ENCODE measurements at places on chromosomes 7 and 10.

DNA sequence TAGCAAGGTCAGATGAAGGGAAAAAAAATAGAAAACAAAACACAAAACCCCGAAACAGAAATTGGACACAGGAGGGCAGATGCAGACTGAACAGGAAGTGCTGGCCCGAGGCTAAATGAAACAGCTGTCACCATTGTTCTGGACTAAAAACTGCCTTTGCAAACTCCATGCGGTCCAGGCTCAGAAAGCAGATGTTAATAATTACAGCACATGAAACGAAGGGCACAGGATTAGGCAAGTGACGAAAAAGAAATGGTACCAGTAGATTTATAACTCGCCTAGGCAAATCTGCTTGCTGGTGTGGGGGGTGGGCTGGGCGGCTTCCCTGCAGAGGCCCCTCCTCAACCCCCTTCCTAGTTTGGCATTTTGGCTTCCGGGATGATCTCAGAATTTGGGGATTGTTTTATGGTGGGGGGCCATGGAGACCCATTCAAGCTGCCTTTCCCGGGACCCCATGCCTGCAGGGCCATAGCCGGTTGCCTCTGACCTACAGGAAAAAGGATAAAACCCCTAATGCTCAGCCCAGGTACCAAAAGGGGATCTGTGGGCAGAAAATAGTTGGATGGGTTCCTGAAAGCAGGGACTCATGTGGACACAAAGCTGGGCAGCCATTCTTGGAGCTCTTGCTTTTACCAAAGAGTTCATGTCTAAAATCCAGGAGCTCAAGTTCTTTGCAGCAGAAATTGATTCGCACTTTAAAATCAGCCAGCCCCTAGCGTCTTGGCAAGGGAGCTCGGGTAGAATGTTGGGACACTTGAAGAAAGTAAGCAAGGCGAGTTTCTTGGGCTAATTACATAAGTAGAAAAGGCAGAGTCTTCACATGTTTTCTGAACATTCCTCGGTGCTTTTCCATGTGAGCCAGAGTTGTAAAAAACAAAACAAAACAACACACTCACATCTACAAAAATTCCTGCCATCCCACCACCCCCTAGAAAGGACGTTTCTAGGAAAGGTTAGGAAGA is 39.0 kb upstream of the EMX2 start:
- DNase-seq: no peak

DNA sequence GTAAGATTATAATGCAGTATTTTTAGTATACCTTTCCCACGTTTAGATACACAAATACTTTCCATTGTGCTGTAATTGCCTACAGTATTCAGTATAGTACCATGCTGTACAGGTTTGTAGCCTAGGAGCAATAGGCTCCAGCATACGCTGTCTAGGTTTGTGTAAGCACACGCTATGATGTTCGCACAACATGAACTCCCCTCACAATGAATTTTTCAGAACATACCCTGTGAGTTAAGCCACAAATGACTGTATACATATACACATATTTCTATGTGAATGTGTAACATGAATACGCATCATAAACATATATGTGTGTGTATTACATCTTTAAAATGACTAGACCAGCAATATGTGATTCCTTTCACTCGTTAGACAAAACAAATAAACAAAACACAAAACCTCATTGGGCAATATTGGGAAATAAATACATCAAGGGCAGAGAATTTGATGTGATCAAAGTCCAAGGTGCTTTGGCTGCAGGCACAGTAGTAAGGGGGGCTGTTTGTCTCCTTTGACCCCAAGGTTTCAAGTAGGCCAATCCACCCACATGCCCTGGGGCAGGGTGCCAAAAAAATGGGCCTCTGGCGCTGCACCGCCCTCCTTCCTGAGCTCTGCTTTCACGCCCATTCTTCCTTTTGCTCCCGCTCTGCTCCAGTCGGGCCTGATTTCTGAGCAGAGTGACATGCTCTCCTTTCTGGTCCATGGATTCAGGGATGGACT is 33.9 kb downstream of the CHN2 start:
- no peak for DNase-seq

- DNase-seq: no peak
Measured at GRCh38 chr7:1283337-1283736, 50.7 kb downstream of the UNCX start.

GRCh38 chr7:48299580-48300169 is 128.4 kb downstream of the ABCA13 start:
- peak; percentile 67 for DNase-seq

DNA sequence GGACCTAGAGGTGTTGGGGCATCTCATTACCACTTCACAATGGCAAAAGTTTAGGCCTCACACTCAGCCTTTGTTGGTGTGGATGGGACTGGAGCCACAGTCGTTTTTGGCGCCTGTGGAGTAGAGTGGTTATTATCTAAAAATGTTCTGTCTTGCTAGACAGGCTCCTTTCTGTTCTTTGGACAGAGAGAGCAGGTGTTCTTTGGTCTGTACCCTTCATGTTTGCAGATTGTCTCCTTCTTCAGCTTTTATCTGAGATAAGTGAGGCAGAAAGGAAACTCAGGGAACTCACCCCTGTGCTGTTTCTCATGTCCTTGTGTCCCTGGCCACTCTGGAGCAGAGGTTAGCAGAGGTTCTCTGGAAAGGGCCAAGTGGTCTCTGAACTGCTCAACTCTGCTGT is 103.7 kb downstream of the CCNY start:
- no peak for DNase-seq

DNA sequence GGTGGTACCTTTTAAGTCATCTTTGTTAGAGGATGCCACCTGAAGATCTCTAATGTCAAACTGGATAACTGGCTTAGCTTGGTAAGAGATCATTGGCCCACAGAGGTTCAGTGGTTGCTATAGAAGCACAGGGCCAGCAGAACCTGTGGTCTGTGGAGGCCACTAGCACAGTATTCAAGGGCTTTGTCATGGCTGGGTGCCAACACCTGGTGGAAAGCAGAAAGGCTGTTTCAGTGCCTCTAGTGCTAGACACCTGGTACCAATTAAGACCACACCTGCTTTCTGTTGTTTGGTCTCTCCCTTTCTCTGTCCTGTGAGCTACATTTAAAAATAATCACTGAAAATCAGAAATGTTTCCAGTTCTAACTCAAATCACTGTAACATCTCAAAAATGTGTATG is 10.0 kb upstream of the PCGF5 start:
- DNase-seq: no peak

GRCh38 chr7:15602236-15602635 is 40.4 kb upstream of the AGMO start:
- no peak for DNase-seq

- no peak for DNase-seq
Measured at GRCh38 chr7:132739271-132739955, 163.1 kb upstream of the PLXNA4 start.

DNA sequence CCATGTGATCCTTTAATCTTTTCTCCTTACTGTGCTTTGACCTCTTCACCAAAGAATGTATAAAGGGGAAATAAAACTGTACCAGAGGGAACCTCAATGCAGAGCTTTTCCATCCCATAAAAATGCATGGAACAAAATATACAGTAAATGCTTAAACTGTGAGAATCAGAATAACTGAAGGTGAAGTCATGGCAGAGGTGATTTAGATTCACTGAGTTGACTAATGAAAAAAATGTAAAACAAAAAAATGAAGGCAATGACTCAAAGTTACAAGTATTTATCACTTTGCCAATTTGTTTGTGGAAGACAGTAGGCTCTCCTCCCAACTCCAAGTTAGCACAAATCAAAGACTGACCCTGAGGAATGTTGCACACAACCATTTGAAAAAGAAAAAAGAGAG is 1331.6 kb upstream of the SORCS1 start:
- no peak for DNase-seq

DNA sequence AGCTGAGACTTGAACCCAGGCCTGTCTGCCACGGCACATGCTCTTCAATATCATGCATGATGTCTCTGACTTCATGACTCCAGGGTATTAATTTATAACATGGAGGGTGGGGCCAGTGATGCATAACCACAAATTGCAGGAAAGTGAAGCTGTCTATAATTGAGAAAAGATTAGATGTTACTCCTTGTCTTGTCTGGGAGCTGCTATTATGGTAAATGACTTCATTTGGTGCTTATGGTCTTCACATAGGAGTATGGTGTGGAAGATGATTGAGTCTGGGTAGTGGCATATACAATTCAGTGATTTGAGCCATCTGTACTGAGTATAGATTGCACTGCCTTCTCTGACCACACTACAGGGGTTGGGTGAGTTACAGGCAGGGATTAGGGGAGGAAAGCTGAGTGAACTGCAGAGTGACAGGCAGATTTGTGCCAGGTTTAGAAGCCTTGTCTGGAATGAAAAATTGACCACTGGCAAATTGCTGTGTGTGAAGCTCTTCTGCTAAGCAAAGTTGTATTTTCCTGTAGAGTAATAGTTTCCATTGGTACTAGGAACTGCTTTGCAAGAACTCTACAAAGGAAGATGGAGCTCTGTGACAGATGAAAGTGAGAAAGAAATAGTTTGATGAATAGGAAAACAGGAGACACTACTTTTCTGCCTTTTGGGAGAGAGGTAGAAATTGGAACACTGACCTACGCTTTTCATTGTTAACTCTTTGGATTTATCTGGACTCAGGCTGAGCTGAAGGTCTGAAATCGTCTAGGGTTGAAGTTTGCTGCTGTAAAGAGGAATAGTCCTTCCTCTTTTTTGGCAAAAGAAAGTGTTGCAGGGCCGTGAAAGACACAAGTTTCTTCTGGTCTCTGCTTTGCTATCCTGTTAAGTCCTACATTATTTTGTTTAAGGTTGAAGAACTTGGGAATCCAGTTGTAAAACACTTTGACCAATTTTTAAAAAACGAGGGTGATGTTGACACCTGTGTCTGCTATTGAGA is 2.7 kb downstream of the SND1 start:
- no peak for DNase-seq

GRCh38 chr7:55086413-55087201 is 67.8 kb downstream of the EGFR start:
- DNase-seq: no peak

- DNase-seq: peak; percentile 82
Measured at GRCh38 chr7:105643384-105643783, 62.1 kb upstream of the EFCAB10 start.

DNA sequence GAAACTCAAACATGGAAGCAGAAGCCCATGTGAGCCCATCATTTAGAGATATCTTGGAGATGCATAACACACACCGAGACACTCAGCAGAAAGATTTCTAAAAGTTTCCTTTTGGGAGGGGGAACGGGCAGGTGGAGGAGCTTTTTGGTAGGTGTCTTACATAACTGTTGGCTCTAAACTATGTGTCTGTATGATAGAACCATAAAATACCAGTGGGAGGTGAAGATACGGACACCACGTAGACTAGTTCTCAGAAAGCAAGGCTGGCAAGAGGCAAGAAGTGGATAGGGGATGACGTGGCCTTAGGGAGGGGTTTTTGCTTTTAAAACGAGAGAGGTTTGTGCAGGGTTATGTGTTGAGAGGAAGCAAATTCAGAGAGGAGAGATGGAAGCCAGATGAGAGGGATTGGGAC is 36.5 kb downstream of the IL15RA start:
- DNase-seq: no peak

- DNase-seq: no peak
Measured at GRCh38 chr7:108467391-108467790, 11.2 kb upstream of the NRCAM start.

- no peak for DNase-seq
Measured at GRCh38 chr7:2402687-2403013, 761 bp upstream of the CHST12 start.

DNA sequence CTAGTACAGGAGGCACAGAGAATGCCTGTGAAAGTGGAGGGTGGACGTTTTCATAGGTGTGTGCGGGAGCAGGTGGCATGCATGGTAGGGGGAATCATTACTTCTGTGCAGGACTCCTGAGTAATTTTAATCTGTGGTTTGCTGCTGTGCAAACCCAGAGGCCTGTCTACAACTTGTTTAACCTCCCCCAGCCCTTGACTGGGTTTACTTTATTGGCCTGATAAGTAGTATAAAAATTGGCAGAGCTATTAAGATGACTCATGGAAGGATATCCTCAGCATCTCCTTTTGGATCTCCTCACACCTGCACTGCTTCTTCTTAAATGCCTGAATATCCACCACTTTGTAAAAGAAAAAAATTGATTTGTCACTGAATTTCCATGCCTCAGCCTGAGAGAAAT is 104.8 kb downstream of the AUTS2 start:
- DNase-seq: no peak

DNA sequence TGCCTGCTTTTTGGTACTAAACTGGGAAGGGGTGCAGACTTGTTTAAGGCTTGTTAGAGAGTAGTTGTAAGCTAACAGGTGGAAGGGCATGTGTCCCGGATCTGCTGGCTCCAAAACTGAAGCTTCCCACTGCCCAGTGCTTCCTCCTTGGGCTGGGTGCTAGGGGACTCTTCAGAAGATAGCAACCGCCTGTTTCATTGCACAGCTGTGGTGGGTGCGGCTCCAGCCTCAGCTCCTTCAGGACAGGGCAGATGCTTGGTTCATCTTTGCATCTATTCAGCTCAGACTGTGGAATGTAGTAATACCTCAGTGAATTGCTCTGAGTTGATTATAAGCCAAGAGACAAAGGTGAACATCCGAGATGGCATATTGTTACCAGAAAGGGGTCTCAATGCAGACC is 527.1 kb downstream of the TYW1 start:
- no peak for DNase-seq

DNA sequence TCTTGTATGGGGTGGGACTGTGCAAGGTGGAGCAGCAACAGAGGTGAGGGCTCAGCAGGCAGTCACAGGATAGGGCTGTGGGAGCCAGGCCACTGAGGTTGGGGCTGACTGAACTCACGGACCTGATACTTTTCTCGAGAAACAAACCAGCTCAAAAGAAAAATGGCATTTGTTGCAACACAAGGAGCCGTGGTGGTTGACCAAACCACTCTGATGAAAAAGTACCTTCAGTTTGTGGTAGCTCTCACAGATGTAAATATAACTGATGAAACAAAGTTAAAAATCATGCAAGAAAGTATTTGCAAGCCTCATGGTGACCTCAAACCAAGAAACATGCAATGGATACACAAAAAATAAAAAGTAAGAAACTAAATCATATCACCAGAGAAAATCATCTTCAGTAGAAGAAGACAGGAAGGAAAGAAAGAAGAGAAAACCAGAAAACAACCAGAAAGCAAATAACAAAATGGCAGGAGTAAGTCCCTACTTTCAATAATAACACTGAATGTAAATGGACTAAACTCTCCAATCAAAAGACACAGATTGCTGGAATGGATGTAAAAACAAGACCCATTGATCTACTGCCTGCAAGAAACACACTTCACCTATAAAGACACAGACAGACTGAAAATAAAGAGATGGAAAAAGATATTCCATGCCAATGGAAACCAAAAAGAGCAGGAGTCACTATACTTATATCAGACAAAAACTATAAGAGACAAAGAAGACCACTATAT is 48.9 kb upstream of the DUSP5 start:
- no peak for DNase-seq

DNA sequence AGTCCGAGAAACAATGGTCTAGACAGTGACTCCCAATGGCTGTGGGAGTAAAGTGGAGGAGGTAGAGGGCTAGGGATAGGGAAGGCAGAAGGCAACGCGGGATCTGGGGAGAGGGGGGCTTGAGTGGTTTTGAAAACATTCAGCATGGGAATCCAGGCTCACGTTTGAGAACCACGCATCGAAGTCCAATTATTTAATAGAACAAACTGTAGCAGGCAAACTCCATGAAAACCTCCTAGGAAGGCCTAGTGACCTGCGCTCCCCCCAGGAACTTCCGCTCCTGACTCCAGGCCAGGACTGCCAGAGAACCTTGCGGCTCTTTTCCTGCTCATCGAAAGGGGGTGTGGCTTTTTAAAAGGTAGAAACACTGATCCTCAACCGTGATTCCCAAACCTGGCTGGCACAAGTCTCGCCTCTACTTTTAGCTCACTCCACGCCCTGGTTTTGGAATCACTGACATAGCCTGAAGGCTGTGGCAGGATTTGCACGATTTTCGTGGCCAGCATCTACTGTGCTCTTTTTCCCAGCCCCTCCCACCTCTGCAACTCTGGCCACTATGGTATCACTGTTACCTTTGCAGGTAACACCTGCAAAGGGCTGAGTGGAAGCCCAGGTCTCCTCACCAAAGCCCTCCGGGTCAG is 43.4 kb downstream of the MYOF start:
- peak; percentile 71 for DNase-seq

Data from WTC11 (cell line).